Stimulated activated CD4-positive, alpha-beta T cell treated with anti-CD3 and anti-CD28 coated beads, Interleukin-1b, Interleukin-23, amount 100 ng/mL, for 1 hour (primary cell): ENCODE measurements at places on chromosomes 4 and X.

DNA sequence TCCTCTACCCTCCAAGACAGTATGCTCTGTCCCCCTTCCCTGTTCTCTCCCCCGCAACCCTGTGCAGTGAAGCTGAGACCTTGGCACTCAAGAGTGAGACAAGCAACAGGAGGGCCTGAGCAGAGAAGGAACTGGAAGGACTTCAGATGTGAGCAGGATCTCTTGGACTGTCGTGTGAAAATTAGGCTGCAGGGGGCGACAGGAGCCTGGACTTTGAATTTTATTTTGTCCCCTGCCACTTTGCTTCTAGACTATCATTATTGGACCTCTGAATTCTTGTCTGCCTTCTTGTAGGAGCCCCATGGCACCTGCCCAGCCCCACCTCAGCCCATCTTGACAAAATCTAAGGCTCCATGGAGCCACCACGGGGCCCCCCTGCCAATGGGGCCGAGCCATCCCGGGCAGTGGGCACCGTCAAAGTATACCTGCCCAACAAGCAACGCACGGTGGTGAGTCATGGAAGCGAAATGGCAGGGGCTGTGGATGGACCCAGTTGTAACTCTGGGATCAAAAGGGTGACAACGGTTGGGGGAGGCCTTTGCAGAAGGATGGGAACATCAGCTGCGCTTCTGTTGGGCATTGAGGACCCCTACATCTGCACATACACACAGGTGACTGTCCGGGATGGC lies 1.7 kb downstream of the ARAF start:
- no peak for DNase-seq

GRCh38 chrX:19899217-19899788 lies 11.9 kb upstream of the SH3KBP1 start:
- DNase-seq, result no peak

- DNase-seq, result no peak
These were observed 81.1 kb upstream of the ADAD1 start for GRCh38 chr4:122297694-122298093.

DNA sequence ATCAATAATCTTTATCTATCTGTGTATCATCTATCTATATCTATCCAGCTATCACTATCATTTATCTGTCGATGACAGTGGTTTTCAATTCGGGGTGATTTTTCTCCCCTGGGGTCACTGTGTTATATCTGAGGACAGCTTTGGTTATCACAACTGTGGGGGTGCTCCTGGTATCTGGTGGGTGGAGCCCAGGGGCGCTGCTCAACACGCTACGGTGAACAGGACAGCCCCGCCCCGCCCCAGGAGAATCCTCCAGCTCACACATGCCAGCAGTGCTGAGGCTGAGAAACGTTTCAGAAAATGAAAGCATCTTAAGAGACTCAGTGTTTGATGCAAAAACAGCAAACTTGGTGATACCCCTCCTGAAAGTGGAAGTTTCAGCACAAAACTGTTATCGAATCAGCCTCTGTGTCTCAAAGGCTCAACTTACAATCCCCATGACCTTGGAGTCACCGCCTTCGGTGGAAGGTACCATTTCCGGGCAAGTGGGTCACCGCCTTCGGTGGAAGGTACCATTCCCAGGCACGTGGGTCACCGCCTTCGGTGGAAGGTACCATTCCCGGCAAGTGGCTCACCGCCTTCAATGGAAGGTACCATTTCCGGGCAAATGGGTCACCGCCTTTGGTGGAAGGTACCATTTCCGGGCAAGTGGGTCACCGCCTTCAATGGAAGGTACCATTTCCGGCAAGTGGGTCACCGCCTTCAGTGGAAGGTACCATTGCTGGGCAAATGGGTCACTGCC lies 315.3 kb downstream of the DHRSX start:
- no peak for DNase-seq

DNA sequence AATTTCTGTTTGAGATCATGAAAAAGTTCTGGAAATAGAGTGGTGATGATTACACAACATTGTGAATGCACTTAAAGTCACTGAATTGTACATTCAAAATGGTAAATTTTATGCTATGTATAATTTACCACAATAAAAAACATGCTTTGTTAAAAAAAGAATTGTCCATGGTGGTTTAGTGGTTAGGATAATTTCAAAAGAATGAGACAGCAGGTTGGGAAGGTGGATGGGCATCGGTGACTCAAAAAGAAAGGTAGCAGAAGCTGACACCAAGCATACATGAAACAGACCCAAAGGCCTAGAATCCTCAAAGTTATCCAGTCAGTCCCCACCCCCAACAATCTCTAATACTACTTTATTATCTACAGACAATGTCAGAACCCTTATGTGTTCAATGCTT lies 91.1 kb downstream of the MSN start:
- no peak for DNase-seq

GRCh38 chrX:29348288-29348687 lies 761.0 kb downstream of the IL1RAPL1 start:
- no peak for DNase-seq
